ENCODE measurements at places on chromosomes 1 and 21. TPM values are rescaled to one million over a fixed set of nuclear protein-coding genes. Genes with fewer than 3 reads are reported as not detected.

DUSP23 gene
- total RNA-seq: 121 TPM

PLD5 gene
- total RNA-seq: 6.0 TPM

DNA sequence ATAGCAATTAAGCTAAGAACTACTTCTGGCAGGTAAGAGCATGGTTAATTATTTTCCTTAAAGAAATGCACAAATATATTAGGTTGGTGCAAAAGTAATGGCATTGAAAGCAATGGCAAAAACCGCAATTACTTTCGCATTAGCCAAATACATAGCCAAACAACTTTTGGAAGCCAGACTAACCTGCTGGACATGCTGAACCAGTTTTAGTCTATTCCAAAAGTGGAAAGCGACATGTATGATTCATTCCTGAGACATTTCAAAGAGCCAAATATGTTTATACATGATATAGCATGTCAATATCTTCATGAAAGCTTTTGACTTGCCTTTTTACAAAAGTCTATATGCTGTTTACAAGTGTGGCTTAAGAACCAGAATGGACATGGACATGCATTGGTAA, 23.4 kb upstream of the DR1 start:
- no peak for DNase-seq

DNA sequence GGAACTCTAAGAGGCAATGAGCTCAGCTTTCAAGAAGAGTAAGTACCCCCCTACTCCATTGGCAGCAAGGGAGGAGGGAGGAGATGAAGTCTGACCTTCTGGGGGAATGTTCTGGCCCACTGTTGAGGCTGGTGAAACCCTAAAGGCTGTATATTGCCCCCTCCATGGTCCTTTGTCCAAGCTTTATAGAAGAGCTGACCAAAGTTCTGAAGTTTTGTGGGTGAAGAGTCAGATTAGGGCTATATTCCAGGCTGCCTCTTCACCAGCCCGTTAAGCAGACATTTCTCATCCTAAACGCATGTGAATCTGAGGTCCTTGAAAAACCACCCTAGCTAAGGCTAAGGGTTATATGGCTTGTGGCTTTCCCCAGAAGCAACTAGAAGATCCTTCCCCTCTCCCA, 1.4 kb downstream of the C1orf94 start:
- DNase-seq: no peak

- DNase-seq: no peak
These were observed 1.5 kb upstream of the ARHGEF11 start for GRCh38 chr1:157047062-157047410.

- no peak for DNase-seq
These were observed 38.2 kb downstream of the KCNJ6 start for GRCh38 chr21:37877888-37878684.

GRCh38 chr1:11432526-11432925, 46.4 kb upstream of the DISP3 start:
- no peak for DNase-seq

All from uterus (tissue), 4 donors.